Stimulated activated CD4-positive, alpha-beta T cell treated with anti-CD3 and anti-CD28 coated beads, TNF-alpha, amount 100 ng/mL, for 4 hours (primary cell): ENCODE measurements at places on chromosomes 12 and 14.

DNA sequence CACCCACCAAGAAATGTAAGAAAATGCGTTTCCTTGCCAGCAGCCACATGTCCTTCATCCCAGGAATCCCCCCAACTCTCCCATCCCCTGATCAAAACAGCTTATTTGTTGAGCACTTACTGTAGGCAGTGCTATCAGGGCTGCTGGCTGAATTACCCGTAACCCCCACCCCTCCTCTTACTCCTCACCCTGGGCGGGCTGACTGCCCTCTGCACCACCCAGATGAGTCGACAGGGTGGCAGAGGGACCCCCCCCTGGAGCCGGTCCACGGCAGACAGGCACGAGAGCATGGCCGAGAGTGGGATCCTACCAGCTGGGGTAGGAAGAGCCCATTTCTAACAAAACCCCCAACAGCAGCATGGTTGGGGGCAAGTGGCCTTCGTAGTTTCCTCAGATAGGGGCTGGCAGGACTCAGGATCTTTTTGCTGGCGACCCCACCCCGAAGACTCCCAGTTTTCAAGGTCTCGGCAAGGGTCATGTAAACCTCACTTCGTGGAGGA lies 1.1 kb upstream of the RHOF start:
- no peak for DNase-seq

DNA sequence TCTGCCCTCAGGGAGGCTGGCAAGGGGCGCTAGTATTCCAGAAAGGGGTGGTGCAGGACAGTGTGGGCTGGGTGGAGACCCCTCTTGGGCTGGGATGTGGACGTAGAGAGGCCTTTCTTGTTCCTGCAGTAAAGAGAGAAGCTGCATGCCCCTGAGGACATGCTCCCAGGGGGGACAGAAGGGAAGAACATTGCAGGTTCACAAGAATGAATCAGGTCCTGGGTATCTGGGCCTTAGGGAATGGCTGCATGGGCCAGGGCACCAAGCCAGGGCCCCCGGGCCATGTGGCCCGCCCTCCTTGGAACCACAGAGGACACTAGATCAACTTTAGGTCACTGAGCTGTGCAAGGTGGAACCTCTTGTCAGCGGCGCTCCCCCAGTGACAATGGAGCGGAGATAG lies 51.8 kb downstream of the ZNF664 start:
- no peak for DNase-seq

- DNase-seq, result no peak
Measured at GRCh38 chr12:116319898-116320621, 42.6 kb upstream of the MED13L start.

- no peak for DNase-seq
Measured at GRCh38 chr12:5497329-5498053, 65.6 kb downstream of the NTF3 start.

DNA sequence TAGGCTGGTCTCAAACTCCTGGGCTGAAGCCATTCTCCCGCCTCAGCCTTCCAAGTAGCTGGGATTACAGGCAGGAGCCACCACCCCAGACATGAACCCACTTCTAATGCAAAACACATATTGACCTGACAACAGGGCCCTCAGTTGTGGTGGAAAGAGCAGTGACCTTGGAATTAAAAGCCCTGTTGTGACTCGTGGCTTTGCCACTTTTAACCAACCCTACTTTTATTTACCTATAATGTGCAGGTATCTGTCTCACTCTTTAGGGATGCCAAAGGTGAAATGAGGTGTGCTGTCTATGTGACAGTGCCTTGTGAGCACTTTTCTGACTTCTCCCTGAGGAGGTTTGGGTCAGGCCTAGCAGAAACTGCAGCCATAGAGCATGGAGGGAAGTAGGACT lies 132.8 kb upstream of the DNM1L start:
- no peak for DNase-seq

DNA sequence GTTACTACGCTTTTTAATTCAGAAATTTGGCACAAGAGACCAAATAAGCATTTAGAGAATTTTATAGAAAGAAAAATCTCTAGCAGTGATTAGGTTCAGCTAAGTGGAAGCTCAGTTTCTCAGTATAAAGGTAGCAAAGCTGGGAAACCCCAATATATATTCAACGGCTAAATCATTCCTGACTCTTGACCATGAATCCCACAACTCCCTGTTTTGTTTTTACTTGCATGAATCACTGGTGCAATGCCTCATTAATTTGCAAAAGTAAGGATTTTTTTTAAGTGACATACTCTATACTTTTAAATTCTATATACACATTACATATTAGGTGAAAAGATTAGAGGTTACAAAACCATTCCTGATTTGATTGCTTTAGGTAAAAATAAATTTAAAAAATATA lies 74.3 kb upstream of the PLEKHG7 start:
- DNase-seq, result no peak

GRCh38 chr12:52585066-52585465 lies 11.4 kb upstream of the KRT74 start:
- no peak for DNase-seq

DNA sequence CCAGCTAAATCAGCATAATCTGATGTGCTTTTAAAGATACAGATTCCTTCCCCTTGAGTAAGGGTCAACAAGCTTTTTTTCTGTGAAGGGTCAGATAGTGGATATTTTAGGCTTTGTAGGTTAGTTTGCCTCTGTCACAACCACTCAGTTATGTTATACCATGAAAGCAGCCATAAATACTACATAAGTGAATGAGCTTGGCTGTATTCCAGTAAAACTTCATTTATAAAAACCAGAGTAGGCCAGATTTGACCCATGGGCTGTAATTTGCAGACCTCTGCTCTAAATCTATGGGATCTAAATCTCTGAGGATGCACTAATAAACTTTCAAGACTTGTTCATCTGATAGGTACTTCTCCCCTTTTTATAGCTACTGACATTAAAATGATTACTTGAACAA lies 47.7 kb downstream of the LEMD3 start:
- no peak for DNase-seq

- DNase-seq, result no peak
Measured at GRCh38 chr12:45244561-45245343, 28.9 kb downstream of the ANO6 start.

DNA sequence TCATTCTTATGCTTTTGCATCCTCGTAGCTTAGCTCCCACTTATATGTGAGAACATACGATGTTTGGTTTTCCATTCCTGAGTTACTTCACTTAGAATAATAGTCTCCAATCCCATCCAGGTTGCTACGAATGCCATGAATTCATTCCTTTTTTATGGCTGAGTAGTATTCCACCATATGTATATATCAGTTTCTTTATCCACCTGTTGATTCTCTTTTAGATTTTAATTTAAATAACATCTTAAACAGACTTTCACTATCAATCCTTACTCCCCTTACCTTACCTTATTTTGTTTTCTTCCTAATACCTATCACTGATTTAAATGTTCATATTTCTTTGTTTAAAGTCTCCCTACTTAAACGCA lies 488 bp upstream of the FBXW8 start:
- DNase-seq, result no peak

GRCh38 chr12:55024575-55024974 lies 4.8 kb downstream of the NEUROD4 start:
- no peak for DNase-seq

- DNase-seq, result peak; percentile 27
Measured at GRCh38 chr12:26853303-26854030, 20.5 kb upstream of the ITPR2 start.

- DNase-seq, result no peak
Measured at GRCh38 chr14:83485591-83485990, 1951.9 kb upstream of the SEL1L start.

DNA sequence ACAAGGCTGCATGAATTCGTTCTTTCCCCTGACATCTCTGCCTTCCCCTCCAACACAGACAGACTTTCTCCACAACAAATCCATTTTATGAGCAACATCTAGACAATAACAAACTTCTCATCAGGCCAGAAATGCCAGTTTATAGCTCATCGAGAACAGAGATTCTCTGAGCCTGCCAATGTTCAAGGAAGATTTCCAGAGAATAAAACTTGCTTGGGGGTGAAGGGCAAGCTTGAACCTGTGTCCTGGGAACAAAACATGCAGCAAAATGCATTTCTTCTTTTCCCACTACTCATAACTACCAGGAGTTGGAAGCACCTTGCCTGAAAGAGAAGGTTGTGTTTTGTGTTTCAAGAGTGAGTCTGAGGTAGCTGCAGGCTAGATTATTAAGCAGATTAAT lies 6.8 kb downstream of the MAP1LC3B2 start:
- DNase-seq, result no peak

DNA sequence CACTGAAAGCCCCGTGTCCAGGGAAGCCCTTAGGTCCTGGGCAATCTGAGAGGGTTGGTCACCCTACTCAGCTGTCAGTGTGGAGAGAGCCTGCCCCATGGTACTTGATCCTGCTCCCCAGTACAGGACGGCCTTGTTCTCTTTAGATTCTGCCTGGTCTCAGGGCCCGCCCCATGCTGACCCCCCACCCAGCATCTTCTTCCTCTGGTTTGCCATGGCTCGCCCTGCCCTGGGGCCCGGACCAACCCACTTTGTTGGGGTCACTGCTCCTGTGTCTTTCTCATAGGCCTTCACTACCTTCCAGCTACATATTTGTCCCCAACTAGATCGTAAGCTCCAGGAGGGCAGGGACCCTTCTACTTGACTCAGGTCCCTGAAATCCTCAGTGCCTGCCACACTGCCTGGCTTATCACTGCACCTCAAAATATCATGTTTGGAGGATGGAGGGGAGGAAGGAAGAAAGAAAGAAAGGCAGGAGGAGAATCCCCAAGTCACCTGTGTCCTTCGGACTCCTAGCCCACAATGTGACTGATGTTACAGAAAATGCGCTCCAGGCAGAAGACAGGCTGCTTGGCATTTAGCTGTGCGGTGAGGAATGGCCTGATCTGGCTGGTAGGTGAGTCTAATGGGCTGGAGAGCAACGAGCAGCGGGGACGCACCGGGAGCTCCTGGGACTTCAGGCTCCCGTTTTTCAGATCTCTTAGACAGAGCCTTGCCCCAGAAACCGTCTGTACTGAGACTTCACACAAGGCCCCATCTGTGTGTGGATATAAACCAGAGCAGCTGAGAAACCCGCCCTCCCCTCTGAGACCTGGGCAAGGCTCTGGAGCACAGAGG lies 66.1 kb downstream of the C14orf132 start:
- DNase-seq, result no peak

GRCh38 chr14:58107947-58108552 lies 44.0 kb downstream of the ARMH4 start:
- peak; percentile 3 for DNase-seq

DNA sequence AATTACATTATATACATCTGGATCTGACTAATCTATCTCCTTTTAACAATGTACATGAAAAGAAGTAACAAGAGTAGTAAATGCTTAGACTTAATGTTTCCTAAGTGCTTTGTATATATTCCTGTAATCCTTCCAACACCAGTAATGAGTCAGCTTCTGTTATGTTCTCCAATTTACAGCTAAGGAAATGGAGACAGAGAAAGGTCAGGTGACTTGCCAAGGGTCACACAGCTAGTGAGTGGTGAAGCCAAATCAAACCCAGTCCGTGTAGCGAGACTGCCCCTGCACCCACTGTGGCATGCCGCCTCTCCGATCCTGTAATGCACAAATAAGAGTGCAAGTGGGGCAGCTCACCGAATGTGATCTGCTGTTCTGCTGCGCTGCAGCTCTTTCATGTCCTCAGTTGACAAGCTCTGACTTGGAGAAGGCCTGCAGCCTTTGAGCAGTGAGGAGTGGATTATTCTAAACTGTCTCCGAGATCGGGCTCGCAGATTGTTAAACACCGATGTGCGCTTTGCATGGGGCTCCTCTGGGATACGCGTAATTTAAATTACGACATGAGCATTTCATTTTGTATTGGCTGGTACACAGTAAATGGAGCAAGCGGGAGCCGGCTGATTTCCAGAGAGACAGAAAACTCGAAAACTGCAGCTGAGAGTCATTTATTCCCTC lies 65.1 kb upstream of the KTN1 start:
- DNase-seq, result no peak

DNA sequence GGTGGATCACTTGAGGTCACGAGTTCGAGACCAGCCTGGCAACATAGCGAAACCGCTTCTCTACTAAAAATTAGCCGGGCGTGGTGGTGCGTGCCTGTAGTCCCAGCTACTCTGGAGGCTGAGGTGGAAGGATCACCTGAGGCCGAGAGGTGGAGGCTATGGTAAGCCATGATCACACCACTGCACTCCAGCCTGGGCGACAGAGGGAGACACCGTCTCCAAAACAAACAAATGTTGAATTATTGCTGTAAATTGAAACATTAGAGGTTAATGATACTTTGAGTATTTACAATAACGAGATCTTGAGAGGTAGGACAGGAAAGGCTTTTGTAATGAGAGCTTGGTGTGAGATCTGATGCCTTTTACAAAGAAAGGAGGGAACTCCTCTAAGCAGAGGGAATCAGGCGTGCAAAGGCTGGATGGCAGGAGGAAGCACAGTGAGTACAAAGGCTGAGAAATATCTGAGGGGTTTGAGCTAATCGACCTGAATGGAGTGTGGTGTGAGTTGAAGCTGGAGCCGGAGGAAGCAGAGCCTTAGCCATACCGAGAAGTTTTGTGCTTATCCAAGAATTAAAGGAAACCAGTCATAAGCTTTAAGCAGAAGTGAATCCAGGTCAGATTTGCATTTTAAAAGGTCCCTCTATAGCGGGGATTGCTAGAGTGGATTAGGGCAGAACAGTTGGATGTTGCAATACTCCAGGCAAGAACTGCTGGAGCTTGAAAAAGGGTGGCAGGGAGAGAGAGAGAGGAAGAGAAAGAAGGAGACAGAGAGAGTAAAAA lies 1.1 kb downstream of the RHNO1 start:
- no peak for DNase-seq

DNA sequence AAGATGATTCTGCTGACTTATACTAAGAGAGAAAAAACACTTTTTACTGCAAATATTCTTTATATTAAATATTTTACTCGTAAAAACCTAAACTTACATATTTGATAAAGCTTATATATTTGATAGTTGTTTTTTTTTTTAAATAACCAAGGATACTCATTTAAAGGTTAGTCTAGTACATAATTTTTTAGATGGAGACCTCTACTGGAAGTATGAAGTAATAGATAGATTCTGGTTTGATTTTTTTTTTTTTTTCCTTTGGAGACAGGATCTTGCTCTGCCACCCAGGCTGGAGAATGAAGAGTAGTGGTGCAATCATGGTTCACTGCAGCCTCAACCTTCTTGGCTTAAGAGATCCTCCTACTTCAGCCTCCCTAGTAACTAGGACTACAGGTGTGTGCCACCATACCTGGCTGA lies 16.4 kb downstream of the ARID2 start:
- DNase-seq, result no peak

- DNase-seq, result no peak
Measured at GRCh38 chr12:48688836-48689235, 6.8 kb upstream of the KANSL2 start.

DNA sequence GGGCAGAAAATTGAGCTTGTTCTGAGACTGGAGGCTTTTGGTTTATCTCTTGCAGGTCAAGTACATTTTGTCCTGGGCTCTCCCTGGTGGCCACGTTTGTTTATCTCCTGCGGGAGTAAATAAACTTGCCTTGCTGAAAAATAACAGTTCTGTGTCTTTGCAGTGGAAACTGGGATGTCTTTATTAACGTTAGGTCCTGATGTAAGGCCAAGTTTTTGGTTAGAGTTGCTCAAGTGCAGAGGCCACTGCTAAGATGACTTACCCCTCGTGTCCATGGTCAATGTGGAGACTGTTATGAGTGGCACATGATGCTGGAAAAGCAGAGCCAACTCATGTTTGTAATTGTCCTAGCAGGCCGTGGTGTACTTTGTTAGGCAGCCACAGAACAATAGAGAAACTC lies 3.8 kb downstream of the PTPN11 start:
- DNase-seq, result no peak
